ENCODE measurements at places on chromosomes 6 and 20. TPM values are rescaled to one million over a fixed set of nuclear protein-coding genes. Genes with fewer than 3 reads are reported as not detected.

GRCh38 chr6:11262242-11262641 is 29.8 kb upstream of the NEDD9 start:
- DNase-seq = no peak

SFTA2 gene
- total RNA-seq = not detected

TENT5A gene
- 69.4 TPM for total RNA-seq

SLC22A7 gene
- total RNA-seq = not detected
